ENCODE measurements at places on chromosomes 7 and 10. TPM values are rescaled to one million over a fixed set of nuclear protein-coding genes. Genes with fewer than 3 reads are reported as not detected.

- no peak for DNase-seq
These were observed 13.3 kb downstream of the CCAR1 start for GRCh38 chr10:68734349-68734748.

DNA sequence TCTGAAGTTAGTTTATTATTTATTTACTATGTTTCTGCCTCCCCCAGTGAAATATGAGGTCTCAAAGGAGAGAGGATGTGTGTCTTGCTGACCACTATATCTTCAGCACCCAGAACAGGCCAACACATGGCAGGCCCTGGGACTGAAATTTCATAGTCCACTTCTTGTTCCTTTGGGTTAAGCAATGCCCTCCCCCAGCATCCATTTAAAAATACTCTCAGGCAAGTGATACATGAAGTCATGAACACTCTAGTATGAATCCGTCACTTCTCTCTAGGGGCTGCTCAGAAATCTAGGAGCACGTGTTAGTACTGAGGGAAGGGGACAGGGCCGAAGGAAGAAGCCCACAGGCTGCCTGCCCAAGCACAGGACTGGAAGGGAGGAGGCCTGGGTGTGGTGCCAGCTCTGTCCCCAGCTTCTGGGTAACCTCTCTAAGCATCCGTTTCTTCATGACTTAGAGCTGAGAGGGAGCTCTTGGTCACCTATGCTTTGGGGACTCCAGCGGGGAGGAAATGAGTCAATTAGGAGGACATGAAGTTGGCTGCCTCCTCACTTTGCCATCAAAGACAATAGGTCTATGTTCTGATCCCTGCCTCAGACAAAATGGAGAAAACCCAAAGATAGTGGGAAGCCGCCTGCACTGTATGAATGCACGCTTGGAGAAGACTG lies 119.2 kb downstream of the KCNMA1 start:
- DNase-seq = no peak

DNA sequence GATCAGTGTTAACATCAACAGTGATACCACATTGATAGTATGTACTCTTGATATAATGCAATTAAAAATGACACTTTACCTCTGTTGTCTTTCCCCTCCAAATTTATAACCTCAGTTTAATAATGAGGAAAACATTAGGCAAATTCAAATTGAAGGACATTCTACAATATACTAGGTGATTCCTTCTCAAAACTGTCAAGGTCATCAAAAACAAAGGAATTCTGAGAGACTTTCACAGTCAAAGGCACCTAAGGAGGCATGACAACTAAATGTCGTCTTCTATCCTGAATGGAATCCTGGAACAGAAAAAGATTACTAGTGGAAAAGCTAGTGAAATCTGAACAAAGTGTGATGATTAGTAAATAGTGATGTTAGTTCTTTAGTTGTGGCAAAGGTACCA lies 22.3 kb upstream of the NXPH1 start:
- no peak for DNase-seq

DNA sequence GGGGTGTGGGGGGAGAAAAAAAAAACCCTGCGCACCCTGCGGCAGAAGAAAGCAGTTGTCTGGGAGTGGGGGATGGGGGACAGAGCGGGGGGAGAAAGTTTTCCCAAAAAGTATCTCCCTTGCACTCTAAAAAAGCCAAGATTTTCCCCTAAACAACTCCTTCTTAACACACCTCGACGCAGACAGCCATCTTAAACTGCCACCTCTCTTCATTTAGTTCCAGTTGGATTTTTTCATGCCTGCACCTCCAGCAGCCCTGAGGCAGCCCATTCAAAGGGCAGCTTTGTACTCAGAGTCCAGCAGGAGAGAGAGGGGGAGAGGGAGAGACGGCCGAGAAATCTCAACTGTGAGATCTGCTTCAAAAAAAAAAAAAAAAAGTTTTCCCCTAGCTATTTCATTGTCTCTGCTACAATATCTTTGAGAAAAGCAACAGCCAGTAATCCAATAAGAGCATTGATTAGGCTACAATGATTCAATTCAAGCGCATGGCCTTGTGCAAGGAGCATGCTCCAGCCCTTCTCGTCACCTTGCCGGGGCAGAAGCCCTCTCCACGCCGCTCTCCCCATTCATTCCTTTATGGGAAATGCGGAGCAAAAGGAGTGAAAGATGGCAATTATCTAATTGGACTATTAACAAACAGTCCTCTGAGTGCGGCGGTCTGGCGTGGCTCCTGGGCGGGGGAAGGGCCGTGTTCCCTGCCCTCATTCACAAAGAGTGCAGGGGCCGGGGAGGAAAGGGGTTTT lies 939 bp upstream of the VAX1 start:
- DNase-seq = no peak

- no peak for DNase-seq
These were observed 10.0 kb downstream of the WBP1L start for GRCh38 chr10:102753718-102754117.

- DNase-seq = peak; percentile 75
These were observed 58.2 kb upstream of the ANTXRL start for GRCh38 chr10:46228563-46229071.

GRCh38 chr10:117684672-117685211 lies 142.2 kb downstream of the EMX2 start:
- no peak for DNase-seq

Gene NPFFR1
- total RNA-seq = not detected

Gene METTL27
- 1.4 TPM for total RNA-seq
